ENCODE measurements at places on chromosomes 7 and 10.
A peak's percentile ranks its signal among the peaks of the same experiment; 100 is the strongest.

GRCh38 chr7:85483177-85483576 is 296.3 kb upstream of the SEMA3D start:
- no peak for DNase-seq

DNA sequence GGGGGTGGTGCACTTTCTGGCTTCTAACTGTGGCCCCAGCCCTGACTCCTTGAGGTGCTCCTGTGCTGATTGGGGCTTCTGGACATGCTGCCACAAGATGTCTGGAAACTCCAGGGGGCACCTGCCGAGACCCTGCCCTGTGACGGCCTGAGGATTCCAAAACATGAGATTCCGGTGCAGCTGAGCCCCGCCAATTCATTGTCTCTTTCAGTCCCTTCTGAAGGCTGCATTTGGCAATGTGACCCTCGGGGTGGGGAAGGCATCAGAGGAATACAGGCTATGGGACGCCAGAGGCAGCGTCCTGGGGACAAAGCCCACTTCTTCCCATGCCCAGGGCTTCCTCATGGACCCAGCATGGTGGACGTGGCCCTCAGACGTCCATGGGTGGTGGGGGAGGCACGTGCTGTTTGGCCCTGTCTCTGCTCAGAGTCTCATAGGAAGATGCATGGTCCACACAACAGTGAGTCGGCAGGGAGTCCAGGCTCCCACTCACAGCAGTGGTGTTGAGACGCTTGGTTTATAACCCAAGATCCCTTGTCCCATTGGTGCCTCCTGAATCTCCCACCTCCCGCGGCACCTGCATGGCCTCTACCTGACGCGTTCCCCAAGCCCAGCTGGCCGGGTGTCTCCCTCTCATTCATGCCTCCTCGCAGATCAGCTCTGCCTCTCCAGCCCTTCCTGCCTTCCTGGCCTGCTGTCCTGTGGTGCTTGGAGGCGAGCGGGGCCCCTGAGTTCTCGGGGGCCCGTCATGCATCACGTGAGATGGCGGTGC is 129.9 kb downstream of the WDR37 start:
- DNase-seq: no peak

DNA sequence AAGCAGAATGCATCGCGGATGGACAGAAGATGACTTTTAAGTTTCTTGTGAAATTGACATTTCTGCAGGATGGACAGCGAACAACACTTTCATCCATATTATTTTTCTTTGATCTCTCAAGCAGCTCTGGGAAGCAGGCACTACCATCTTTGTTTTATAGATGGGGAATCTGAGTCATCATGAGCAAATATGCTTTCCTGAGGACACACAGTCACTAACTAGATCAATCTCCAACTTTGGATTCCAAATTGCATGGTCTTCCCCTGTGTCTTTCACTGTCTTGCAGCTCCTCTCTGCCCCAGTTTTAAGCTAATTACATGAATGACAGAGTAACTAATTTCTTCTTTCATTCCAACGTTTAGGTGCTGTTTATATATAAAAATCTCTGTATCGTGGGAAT is 201.5 kb downstream of the ADAM12 start:
- no peak for DNase-seq

DNA sequence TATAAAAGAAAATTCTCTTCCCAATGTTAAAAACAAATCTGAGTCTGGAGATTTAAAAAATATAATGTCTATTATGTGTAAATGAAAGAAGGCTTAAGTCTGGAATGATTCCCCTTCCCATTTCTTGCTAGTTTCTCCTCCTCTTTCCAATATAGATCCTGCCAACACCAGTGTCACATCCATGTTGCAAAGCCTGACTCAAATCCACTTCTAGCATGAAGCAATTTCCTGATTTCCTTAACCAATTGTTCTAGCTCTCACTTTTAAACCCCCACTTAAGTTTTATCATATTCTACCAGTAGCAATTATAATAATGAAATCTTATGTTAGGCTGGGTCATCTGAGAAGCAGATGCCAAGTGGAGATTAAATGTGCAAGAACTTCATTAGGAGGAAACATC is 100.1 kb upstream of the SEC61G start:
- DNase-seq: no peak

GRCh38 chr7:157432957-157433576 is 96.3 kb downstream of the DNAJB6 start:
- DNase-seq: peak; percentile 21

GRCh38 chr10:101397140-101397539 is 43.2 kb downstream of the BTRC start:
- DNase-seq: no peak

DNA sequence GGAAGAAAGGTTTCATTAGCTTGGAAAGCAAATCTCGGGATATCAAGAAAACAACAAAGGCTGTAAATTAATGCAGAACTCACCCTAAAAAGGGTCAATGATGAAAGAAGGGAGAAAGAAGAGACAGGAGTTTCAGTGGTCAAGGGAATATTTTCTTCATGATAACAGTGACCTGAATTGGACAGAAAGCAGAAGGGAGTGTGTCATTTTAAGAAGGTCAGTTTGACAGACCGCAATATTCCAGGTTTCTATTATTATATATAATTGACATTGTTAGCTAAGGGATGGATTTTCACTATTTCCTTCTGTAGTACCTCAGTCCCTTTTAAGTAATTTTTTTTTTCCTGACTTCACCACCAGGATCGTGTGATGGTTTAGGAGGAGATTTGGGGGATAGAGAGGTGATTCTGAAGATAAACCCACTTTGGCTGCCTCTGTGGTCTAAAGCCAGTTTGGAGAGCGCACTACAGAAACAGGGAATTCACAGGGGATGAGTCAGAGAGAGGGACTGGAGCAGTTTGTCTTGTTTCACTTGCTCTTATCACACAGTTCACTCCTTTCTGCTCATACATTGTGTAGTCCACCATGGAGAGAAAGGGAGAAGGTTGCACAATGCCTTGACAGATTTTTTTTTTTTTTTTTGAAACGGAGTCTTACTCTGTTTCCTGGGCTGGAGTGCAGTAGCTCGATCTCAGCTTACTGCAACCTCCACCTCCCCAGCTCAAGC is 417.9 kb downstream of the AUTS2 start:
- peak; percentile 38 for DNase-seq

GRCh38 chr7:40646717-40647116 is 511.9 kb downstream of the SUGCT start:
- no peak for DNase-seq

GRCh38 chr7:148696787-148697186 is 1.9 kb upstream of the CUL1 start:
- no peak for DNase-seq

GRCh38 chr7:112286250-112287086 is 80.0 kb downstream of the ZNF277 start:
- no peak for DNase-seq

DNA sequence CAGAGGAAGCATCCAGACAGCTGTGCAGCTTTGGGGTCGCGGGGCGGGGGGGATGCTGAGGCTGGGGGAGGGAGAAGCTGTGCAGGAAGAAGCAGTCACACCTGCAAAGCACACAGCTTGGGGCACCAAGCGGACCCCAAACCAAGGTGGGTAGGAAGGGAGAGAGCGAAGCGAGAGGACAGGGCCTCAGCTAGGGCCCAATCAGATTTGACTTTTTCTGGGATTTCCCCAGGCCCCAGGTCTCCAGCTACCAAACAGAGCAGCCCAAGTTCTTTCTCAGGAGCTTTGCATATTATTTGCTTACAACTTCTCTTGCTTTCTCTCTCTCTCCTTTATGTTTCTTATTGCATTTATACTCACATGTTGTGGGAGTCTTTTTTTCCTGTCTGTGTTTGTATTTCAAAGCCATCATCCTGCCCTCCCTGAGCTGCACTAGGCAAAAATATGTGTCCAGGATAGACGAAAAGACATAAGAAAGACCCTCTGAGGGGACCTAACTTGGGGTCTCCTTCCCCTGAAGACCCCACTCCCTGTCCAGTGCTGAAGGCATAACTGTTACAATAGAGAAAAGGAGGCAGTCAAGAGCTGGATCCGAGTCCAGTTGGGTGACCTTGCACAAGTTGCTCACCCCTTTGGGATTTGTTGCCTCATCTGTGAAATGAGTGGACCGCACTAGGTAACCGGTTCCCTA is 50.6 kb upstream of the SMNDC1 start:
- DNase-seq: no peak

GRCh38 chr10:106185951-106186350 is 978.6 kb downstream of the SORCS1 start:
- DNase-seq: no peak

GRCh38 chr7:81926154-81926553 is 156.3 kb upstream of the HGF start:
- DNase-seq: no peak

DNA sequence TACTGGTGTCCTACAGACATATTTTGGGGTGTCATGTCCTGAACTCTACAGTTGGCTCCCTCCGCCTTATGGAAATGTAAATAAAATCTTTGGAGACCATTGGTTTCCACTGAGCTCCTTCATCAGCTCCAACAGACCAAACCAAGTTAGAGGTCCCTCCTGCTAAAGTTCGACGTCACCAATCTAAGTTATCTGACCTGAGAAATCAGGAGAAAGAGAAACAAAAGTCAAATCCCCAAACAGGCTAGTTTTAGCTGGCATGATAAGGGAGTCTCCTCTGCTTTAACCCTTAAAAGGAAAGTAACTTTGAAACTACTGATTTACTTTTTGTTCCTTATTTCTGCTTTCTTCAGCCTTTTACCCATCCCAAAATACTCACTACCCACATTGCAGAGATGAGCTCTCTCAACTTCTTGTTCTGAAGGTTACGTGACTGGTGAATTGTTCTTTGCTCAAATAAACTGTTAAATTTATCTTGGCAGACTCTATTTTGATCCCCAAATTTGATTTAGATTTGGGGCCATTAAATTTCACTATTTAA is 39.9 kb downstream of the AVL9 start:
- no peak for DNase-seq

DNA sequence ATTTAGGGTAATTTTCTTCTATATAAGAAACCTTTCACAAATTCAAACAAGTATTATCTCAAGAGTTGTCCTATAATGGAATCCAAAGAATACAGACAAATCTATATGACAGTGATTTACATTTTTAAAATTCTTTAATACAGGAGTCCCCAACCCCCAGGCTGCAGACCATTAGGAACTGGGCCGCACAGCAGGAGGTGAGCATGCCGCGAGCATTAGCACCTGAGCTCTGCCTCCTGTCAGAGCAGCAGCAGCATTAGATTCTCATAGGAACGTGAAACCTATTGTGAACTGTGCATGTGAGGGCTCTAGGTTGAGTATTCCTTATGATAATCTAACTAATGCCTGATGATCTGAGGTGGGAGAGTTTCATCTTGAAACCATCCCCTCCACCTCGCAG is 37.7 kb downstream of the SNX13 start:
- DNase-seq: no peak

- no peak for DNase-seq
Observed at GRCh38 chr10:93110472-93111146, 36.9 kb downstream of the CYP26A1 start.

DNA sequence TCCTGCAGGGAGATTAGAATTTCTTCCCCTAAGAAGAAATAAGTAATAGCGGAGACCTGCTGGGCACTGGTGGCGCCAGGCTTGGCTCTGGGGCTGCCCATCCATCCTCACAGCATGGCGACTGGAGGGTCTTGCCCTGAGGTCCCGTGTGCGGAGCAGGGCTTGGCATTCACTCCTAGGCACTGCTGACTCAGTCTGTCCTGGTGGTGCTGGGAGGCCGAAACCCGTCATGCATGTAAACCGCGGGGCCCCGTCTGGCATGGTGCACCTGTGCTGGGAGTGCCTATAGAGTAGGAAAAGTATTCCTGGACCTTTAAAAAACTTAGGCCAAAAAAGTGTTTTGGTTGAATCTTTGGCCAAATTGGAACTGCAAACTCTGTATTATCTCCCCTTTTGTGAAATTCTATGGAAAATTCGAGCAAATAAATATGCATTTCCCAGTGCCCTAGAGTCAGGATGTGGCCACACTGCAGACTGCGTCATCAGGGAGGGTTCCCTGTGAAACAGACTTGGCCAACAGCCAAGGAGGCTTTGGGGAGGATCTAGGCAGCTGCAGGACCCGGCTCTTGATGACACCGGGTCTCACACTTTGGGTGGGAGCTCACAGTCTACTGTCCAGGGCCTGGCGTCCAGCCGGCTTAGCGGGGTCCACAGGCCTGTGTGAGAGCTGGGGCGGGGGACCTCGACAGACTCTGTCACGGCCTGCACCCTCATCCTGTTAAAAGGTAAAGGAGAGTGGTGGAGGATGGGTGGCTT is 122.3 kb downstream of the VIPR2 start:
- no peak for DNase-seq

DNA sequence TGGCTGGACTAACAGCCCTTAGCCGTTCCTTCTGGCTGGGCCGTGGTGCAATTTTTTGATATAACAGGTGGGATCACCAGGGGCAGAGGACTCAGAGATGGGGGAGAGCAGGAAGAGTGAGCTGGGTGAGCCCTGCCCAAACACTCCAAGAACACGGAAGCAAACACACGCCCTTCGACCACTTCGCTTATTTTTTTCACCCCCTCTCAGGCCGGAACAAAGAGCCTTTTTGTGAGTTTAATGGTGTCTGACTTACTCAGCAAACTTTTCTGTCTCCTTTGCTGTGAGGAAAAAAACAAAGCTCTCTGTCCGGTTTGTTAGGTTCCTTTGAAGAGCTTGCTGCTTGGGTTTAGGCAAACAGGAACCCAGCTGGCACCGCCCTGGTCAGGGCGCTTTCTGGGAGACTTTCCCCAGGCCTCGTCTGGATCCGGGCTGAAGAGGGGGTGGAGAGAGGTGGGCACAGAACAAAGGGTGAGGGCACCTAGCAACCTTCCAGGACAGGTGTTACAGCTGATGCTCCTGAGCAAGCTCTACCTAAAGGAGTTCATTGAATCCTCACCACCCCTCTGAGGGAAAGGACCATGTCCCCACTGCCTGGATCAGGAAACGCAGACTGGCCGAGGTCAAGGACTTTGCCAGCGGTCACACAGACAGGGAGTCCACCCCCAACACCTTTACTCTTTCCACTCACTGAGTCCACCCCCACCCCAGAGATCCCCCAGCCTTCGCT is 23.3 kb downstream of the CALML3 start:
- no peak for DNase-seq

DNA sequence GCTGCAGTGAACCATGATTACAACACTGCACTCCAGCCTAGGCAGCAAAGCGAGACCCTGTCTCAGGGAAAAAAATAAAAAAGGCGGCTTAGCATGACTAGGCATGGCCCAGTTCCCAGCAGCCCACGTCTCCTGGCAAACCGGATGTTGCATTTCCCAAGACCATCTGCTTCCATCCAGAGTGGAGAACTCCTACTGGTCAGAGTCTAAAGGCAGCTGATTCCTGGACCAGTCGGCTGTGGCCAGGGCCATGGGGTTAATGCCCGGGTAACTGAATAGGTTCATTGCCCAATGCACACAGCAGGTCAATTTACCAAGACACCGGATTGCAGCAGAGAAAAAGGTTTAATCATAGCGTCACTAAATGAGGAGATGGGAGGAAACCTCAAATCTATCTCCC is 133.1 kb downstream of the MYL10 start:
- no peak for DNase-seq
